Naive thymus-derived CD4-positive, alpha-beta T cell (primary cell): ENCODE measurements at places on chromosomes 5 and 9. TPM values are rescaled to one million over a fixed set of nuclear protein-coding genes. Genes with fewer than 3 reads are reported as not detected.

DNA sequence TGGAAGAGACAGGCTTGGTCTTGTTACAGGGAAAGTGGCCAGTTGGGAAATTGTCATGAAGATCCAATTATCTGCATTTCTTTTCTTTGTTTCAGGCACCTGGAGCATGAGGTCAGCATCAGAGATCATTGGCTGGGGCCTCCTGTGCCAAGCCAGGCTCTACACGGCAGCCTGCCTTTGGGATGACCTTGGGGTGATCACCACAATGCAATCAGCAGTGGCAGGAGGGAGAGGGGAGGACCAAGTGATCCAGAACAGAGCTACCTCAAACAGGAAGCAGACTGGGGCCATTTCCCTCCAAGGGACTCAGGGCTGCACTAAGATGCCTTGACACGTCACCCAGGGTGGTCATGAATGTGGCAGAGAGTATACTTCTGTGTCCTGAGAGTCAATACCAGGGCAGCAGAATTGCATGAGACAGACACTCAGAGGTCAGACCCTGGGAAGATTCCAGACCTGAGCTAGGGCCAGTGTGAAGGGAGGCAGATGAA lies 8.9 kb downstream of the SMIM23 start:
- no peak for DNase-seq

- no peak for DNase-seq
Observed at GRCh38 chr9:116238776-116239340, 85.3 kb downstream of the PAPPA start.

DNA sequence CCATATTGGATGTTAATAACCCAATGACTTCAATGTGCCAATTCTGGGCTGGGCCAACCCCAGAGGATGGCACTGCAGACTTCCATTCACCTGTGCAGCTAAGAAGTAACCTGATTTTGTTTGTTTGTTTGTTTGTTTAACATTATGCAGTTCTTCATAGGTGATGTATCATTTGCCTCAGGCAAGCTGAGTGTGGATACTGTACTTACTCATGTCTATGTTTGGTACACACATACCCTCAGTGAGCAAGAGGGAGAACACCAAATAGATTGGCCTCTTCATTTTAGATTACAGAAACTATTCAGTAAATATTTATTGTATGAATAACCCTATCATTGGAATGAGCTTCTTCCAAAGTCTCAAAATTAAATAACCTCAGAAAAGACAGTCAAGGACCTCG lies 180.2 kb upstream of the SMC2 start:
- DNase-seq: no peak

CDKN2A gene
- not detected for total RNA-seq

DNA sequence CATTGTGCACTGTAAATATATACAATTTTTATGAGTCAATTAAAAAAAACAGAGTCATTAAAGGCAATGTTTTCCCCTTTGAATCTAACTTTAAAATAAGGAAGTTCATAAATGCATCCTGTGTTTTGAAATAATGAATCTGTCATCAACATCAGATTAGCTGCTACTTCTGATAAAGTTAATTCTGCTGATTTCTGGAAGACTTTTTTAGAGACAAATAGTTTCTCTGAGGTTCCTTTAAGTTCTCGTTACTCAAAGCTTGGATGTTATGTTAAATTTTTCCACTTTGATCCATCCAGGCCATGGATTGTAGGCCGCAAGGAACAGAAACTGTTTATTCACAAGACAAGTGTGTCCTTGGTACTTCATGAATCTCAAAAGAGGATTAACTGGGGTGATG lies 115.5 kb downstream of the CARTPT start:
- DNase-seq: no peak

- DNase-seq: no peak
Observed at GRCh38 chr5:110663525-110663924, 62.9 kb downstream of the TMEM232 start.

DNA sequence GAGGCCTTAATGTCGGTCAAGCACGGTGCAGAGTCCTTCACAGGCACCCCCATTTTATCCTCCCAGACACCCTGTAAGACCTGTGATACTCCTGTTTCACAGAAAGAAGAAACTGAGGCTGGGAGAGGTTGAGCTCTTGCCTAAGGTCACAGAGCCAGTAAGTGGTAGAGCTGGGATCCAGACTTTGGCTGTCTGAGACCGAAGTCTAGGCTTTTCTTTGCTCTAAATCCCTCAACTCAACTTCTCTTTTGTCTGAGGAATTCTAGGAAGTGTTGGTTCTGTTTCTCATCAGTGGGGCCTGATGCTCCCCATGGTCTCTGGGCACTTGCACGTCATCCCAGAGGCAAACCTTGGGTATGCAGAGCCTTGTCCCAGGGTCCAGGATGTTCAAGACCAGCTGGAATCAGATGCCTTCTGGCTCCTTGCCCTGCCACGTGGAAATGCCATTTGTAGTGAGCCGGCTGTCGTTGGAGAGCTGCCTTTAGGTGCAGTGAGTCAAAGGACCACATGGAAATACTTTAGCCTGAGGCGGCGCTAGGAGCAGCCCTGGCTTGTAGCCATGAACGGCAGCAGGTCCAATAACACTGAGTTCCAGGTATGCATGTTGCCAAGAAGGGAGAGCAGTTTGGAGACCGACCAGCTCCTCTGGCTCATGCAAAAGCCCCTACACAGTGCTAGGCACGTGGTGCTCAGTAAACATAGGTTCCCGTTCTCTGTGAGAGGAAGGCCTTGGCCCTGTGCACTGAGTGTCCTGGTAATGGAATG lies 9.2 kb downstream of the DCANP1 start:
- DNase-seq: no peak

GRCh38 chr9:93079371-93079770 lies 16.6 kb upstream of the CARD19 start:
- DNase-seq: no peak

- no peak for DNase-seq
Observed at GRCh38 chr5:72452515-72453245, 54.5 kb downstream of the ZNF366 start.

DNA sequence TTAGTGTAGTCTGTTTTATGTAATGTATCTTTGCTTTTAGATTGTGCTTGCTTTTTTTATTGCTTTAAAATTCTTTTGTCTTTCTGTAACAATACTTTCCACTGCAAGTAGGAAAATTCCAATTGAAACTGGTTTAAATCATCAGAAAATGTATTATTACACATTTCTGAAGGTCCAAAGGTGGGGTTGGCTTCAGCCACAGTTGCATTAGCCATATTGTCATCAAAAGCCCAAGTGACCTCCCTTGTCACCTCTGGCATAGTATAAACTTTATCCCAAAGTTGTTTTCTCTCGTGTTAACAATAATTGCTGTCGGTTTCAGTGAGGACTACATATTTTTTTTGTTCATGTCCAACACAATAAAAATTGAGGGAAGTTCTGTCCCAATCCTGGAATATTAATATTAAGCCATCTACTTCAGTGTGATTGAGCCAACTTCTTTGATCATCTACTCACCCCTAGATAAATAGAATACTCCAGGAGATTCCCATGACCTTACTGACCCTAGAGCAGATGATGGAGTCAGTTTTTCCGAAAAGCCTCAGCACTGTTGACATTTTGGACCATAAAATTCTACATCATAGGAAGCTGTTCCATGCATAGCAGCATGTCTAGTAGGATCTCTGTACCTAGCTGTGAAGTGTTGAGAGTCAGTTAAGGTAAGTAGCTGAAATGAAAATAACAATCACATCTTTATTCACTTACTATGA lies 52.4 kb upstream of the MACIR start:
- DNase-seq: no peak

ALDH1A1 gene
- not detected in 2 replicates for total RNA-seq

DRD1 gene
- not detected for total RNA-seq

GRCh38 chr5:82360022-82360421 lies 81.9 kb upstream of the RPS23 start:
- DNase-seq: no peak

- DNase-seq: peak; percentile 40
Observed at GRCh38 chr5:126869005-126869451, 92.1 kb downstream of the LMNB1 start.

PANK3 gene
- total RNA-seq: 41.5 TPM

SEMA4D gene
- total RNA-seq: 464 TPM

GRCh38 chr9:114280636-114281472 lies 42.0 kb upstream of the ORM1 start:
- DNase-seq: no peak
